ENCODE measurements at places on chromosomes 4 and X.

GRCh38 chr4:175413561-175413960, 398.5 kb downstream of the GPM6A start:
- DNase-seq = no peak

DNA sequence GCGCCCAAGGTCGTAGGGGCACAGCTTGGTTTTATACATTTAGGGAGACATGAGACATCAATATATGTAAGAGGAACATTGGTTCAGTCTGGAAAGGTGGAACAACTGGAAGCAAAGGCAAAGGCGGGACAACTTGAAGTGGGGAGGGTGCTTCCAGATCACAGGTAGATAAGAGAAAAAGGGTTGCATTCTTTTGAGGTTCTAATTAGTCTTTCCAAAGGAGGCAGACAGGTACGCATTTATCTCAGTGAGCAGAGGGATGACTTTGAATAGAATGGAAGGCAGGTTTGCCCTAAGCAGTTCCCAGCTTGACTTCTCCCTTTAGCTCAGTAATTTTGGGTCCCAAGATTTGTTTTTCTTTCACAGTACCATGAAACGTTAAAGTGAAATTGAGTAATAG, 223.2 kb downstream of the FAM47A start:
- DNase-seq = no peak

DNA sequence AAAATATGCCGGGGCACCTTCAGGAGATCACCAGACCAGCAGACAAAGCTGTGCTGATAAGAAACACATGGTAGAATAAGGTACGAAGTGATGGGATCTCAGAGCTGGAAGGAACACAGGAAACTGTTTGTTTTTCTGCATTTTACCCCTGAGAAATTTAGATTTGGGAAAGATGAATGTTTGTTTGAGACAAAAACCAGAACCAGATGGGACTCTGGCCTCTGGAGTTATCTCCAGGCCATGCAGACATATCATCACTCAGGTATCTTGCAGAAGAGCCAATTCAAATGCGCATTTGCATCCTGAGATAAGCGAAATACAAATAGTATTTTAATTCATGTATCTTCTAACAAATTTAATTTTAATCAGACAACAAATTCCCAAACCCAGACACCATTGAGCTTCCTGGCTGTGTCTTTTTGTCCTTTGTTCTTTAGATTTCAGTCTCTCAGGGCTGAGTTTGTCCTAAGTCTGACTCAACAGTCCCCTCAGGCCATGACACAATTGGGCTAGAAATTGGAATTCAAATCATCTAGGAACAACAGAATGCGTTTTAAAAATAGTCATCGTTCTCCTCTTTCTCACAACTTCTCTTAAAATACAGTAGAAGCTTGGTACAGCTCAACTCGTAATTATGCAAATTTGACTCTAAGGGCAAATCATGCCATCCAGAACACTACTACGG, 159.0 kb downstream of the PACRGL start:
- no peak for DNase-seq

DNA sequence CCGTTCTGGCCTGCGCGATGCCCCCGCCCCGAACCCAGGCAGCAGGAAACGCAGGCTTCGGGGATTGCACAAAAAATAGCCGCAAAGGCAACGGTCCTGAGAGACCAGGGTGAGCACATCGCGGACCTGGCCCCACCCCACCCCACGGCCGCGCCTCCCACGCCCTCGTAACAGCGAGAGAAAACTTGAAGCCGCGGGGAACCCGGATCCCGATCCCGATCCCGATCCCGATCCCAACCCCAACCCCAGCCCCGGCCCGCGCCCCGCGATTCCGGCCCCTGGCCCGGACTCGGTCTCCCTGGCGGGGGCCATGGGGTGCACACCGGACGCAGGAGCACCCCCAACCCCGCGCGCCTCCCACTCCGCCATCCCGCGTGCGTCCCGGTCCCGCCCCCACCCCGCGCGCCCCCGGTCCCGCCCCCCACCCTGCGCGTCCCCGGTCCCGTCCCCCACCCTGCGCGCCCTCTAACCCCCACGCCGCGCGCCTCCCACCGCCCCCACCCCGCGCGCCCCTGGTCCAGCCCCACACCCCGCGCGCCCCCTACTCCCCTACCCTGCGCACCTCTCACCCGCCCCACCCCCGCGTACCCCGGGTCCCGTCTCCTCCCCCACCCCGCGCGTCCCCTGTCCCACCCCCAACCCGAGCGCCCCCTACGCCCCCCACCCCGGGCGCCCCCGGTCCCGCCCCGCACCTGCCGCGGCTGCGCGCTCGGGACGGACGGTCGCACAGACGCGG, 29.0 kb downstream of the NOP14 start:
- DNase-seq = peak; percentile 85

- DNase-seq = no peak
These were observed 78.7 kb upstream of the PCDH18 start for GRCh38 chr4:137610960-137611359.

GRCh38 chr4:124943145-124943889, 230.8 kb upstream of the ANKRD50 start:
- DNase-seq = no peak

DNA sequence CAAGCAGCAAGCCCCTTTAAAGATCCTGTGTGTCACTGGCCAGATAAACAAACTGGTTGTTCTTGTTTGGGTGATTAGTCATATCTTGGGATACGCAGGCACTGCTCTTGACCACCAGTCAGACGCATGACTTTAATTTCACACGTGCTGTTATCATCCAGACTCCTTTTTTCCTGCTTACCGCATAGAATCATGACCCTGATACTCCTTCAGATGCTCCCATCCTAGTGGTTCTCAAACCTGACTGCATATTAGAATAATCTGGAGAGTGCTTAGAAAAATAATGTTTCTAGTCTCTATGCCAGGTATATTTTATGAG, 78.8 kb downstream of the CLDN22 start:
- DNase-seq = no peak

DNA sequence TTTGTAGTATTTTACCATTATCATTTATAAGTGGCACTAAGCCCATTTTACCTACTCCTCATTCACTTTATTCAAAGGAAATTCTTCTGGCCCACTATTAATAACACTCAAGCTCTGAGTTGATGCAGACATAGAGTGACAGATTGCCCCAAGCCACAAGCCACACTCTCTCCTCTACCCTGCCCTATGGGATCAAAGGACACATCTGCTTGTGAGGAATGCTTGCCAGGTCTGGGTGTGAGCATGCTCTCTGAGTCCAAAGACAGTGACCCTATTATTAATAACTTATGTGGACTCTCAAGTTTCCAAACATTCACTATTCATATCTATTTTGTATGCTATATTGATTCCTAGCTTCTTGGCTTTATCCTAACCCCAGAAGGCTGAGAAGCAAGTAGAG, 18.5 kb downstream of the ETNPPL start:
- no peak for DNase-seq

DNA sequence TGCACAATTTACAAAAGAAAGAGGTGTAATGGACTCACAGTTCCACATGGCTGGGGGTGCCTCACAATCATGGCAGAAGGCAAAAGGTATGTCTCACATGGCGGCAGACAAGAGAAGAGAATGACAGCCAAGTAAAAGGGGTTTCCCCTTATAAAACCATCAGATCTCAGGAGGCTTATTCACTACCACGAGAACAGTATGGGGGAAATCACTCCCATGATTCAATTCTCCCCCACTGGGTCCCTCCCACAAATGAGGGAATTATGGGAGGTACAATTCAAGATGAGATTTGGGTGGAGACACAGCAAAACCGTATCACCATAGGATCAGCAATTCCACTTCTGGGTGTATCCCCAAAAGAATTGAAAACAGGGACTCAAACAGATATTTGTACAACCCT, 97.5 kb upstream of the STX18 start:
- peak; percentile 15 for DNase-seq

DNA sequence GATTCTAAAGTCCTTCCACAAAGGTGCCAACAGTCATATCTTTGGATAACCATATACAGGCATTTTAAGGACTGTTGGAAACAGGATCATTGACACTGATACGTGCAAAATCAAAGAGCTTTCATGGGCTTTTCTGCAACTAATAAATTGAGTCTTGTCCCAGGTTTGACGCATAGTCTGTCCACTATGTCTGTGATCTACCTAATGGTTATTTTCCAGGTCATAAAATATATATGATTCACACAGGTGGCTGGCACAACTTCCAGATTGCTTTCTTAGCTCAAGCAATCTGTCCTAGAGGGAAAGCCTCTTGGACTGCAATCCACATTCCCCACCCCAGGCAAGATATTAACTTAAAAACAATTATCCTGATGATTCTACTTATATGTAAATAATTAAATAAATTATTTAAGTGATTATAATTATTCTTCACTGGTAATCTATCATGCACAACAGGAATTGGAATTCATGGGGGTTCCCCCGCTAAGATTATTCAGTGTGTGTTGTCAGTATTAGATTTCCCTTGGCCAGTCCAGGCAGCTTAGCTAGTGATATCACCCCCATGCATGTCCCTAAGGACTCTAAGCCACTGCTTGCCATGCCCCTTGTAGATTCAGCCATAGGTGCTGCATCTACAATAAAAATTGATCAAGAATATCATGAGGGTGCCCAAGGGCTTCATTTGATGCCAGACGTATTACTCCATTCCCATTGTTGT, 97.8 kb downstream of the TLL1 start:
- no peak for DNase-seq

DNA sequence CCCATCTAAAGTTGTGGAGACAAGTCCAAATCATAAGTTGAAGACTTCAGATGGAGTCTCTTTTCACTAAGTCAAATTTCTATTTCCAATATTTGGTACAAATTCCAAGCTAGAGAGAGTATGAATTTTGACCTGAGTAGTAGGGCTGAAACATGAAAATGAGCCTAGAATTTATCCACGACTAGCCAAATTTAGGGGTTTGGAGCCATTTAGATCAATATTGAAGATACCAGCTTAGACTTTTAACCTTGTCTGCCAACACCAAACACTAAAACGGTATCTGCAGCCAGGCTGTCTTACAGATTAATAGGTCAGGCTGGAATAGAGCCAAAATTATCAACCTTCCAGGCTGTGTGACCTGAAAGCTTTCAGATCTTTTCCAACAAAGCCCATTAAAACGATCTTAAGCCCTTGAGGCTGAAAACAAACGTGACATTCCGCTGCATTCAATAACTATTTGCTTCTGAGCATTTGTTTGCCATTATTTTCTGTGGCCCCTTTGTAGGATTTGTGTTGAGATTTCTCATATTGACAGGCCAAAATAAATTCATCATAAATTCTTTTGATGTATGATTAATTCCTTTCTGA, 268.7 kb upstream of the DKK2 start:
- no peak for DNase-seq

DNA sequence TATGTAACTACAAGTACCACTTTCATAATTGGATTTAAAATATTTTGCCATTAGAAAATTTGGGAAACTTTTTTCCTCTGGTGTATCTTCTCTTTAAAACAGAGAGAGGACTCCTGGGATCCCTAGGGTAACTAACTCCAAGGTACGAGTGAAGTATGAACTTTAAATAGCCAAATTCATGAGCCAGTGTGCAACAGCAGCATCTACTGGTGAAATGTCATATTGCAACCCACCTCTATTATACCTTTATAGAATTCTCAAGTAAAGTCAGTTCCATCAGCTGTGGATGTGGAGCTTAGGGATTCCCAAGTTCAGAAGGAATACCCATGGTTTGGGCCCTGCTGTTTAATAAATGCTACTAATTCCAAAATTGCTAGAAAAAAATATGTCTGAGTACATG, 282.7 kb upstream of the TAPT1 start:
- DNase-seq = no peak

DNA sequence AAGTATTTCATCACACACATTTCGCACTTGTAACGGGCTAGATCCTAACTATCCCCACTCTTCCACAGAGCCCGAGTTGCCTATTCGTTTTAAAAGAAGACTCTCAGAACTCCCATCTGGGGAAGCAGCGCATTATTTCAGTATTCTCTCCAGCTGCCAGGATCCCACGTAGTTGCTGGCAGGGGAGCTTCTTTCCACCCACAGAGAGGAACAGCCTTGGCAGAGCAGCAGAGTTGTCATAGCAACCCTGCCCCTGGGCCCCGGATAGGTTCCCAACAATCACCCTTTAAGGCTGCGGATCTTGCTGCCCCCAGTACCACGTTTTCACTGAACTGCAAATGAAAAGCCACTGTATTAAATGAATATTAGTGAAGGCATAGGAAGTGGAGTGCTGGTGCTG, 106.7 kb downstream of the GPM6A start:
- DNase-seq = no peak

DNA sequence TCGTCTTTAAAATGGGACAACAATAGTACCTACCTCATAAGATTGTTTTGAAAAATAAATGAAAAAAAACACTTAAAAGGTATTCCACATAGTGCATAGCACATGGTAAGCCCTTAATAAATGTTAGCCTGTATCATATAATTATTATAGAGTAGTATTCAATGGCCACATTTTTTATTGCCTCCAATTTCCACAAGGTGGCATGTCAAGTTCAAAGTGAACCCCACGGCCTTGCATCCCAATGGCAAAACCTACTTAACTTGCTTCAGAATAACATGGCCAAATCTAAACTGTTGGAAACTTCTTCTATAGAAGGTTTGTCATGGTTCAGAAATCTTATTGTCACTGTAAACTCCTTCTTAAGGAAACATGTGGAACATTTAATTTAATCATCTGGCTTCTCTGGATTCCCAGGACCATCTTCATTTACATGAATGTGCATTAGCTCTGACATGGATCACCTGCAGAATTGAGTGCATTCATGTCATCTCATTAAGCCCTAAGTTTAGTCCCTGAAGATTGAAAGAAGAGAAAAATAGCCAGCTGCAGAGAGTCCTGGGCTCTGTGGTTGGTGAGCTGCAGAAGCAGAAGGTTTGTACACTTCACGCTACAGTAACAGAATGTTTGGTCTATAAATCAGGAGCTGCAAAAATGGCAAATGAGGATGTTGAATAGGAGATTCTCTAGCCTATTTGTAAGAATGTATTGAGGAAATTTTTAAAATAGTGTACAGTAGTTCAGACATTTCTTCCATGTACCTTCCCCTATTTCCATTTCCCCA, 61.0 kb downstream of the ANXA3 start:
- DNase-seq = no peak

DNA sequence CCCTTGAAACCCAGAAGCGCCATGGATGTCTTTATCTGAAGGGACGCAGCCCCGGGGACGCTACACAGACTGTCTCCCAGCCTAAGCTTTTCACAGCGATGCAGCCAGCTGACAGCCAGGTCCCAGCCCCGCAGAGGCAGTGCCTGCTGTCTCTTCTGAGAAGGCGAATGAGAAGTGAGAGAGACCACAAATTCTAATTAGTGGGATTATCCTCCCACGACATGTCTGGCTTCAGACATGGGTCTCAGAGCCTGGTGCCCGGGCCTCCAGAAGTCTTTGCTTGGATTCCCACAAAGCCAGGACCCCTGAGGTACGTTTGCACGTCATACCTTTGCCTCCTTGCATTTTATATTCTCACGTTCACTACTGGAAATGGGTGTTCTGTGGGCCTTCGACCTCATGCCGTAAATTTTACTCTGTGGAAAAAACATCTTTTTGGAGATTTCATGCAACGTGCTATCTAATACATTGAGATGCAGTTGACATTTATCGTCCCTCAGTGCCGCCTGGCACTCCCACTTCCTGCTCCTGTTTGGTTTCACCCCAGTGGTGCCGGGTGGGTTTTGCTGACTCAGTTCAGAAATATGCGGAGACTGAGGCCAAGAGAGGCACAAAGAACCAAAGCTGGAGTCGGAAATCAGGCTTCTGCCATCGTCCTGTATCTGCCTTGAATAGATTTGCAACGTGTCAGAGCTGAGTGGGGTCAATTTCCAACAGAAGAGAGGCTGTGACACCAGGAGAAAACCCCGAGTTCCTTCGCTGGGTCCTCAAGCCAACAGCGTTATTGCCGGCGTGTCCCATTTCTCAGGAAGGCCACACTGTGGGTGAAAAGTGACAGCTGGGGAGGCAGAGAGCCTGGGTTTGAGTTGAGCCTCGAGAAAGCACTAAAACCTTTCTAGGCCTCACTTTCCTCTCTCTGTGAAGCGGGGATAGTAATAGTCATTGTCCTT, 114.4 kb downstream of the STK32B start:
- no peak for DNase-seq
